ENCODE measurements at places on chromosomes 13 and 19.

DNA sequence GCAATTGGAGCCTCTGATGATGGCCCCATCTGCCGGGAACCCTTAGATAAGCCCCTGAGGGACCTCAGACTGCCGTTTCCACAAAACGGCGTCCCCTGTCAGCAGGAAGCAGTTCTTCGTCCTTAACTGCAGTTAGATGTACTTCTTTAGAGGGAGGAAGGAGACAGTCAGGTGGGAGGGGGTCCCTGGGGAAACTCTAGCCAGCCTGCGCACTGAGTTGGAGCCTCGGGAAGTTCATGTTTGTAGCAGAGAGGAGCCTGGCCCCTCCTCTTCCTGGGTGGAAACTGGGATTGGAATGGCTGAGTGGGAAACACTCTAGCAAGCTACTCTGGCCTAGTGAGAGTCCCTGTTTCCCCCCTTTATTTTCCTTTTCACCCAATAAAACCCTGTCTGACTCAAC lies 612.4 kb downstream of the PCDH9 start:
- H3K4me1 ChIP-seq: no peaks in the 10 kb centered on the region
- no peak for DNase-seq
- H3K4me3 ChIP-seq: no peak overlapping the region
- H3K27ac ChIP-seq: no peak overlapping the region
- H3K27me3 ChIP-seq: no peaks in the 10 kb centered on the region

DNA sequence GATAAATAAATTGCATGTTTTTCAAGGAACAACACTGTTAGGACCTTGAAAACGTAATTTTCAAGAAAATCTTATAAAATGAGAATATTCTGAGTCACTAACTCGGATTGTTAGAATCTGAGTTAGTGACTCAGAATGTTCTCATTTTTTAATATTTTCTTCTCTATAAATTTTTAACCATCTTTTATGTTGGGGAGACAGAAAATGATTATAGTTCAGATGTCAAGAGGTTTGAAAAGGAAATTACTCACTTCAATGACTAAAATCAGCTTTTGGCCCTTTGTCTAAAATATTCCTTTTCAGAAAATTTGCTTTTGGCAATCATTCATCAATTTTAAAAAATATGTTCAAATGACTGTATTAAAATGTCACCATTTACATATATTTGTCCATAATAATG lies 264.2 kb upstream of the EDNRB start:
- no peaks in the 10 kb centered on the region for H3K27me3 ChIP-seq
- DNase-seq: no peak
- H3K4me1 ChIP-seq: no peaks in the 10 kb centered on the region
- no peak overlapping the region for H3K4me3 ChIP-seq
- no peaks in the 10 kb centered on the region for H3K36me3 ChIP-seq

DNA sequence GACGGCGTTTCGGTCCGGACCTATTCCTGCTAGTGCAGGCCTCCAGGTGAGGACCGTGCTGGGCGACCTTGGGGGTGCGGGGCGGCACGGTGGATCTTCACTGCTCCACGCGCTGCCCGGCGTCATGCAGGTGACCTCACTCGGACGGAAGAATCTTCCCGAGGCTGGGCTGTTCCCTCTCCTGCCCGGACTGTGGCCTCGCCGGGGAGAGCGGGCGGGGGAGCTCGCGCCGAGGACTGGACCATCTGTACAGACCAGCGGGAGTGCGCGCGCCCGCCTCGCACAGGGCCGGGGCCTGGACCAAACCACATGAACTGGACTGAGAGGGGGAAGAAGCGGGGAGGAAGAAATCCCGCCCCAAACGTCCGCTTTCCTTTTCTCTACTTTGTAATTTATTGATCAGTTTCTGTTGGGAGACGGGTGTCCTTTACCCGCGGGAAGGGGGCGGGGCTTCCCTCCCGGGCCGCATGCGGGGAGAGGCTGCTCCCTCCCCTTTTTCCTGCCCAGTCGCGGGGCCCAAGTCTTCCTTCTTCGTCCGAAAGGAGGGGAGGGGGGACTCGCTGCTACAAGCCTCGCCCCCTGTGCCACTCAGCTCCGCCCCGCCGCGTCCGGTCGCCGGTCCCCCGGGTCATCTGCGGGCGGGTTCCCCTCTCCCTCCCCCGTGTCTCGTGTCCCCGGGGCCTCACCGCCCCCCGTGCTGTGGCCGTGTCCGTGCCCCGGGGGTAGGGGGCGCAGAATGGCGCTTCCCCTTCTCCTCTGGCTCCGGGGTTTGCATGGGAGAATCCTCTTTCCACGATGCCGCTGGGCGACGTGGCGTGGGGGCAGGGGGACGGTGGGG lies 4.9 kb downstream of the HRC start:
- peak; percentile 88 for DNase-seq
- peaks cover 42% of the 10 kb centered on the region for H3K4me1 ChIP-seq
- no peaks in the 10 kb centered on the region for H3K36me3 ChIP-seq
- H3K4me3 ChIP-seq: peak overlapping the region; percentile 23
- peak overlapping the region; percentile 78 for H3K27ac ChIP-seq
- H3K27me3 ChIP-seq: no peaks in the 10 kb centered on the region

DNA sequence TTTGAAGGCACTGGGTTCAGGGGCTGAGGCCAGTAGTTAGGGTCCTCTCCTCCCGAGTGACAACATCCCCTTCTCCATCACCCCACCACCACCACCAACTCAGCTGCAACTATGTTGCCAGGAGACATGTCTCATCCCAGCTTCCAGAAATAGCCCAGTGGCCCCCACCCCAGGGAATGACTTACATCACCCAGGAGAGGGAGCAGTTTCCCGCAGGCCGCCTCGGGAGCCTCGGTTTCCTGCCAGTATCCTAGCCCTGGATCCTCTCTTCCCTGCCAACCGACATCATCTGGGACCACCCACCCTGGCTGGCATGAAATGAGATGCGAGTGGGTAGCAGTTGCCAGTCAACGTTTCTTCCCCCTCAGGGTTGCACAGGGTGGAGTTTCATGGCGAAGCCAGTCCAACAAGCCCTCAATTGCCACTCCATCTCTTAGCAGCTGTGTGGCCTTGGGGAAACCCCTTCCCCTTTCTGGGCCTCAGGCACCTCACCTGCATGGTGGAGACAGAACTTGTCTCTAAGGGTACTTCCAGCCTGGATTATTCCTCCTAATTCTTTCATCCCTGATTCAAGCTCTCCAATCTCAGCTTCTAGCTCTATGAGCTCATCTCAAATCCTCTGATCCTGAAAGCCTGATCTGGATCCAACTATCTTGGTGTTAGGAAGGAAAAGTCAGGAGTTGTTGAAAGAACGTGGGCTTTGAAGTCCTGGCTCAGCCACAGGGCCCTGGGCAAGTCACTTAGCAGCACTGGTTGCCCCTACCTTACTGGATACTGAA lies 3.9 kb upstream of the GSK3A start:
- no peaks in the 10 kb centered on the region for H3K27me3 ChIP-seq
- H3K36me3 ChIP-seq: no peaks in the 10 kb centered on the region
- DNase-seq: peak; percentile 74
- H3K4me1 ChIP-seq: peaks cover 46% of the 10 kb centered on the region
- no peak overlapping the region for H3K4me3 ChIP-seq
- peak overlapping the region; percentile 33 for H3K27ac ChIP-seq

DNA sequence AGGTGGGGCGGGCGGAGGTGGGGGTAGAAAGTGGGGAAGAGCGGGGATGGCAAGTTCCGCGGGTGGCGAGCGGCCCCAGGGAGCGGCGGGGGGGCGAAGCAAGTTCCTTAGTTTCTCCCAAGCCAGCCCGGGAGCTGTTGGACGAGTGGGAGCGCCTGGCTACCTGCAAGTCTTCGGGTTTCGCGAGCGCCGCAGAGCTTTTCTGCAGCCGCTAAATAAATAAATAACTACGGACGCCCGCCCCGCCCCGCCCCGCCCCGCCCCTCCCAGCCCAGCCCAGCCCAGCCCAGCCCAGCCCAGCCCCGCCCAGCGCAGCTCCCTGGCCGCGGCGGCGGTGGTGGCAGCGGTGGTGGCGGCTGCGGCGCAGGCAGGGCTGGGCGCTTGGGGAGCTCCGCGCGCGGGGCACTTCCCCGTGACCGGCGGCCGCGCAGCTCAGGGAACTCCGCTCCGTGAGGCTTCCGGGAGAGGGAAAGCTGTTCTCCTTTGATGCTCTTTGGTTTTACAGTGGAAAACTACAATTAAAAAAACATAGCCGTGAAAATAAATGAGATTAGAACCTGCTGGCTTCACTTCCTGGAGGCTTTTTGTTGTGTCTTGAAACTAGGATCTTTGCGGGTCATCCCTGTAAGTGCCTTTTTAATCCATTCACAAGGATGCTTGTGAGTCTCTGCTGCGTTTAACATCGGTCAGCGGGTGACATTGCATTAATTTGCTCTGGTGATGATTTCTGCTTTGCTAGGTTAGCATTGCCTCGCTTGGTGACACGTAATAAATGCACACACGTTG lies at the start of gene UBE2L5:
Gene UBE2L5 (plus strand): TSS at position 440 of the 786 bp plus-strand sequence. CDS start 5,498 bp downstream, outside the sequence.
- H3K4me1 ChIP-seq: peaks cover 8% of the 10 kb centered on the region
- no peaks in the 10 kb centered on the region for H3K27me3 ChIP-seq
- H3K27ac ChIP-seq: peak within 1 kb of the TSS; percentile 89
- DNase-seq: peak; percentile 77
- H3K36me3 ChIP-seq: no peaks in the 10 kb centered on the region

DNA sequence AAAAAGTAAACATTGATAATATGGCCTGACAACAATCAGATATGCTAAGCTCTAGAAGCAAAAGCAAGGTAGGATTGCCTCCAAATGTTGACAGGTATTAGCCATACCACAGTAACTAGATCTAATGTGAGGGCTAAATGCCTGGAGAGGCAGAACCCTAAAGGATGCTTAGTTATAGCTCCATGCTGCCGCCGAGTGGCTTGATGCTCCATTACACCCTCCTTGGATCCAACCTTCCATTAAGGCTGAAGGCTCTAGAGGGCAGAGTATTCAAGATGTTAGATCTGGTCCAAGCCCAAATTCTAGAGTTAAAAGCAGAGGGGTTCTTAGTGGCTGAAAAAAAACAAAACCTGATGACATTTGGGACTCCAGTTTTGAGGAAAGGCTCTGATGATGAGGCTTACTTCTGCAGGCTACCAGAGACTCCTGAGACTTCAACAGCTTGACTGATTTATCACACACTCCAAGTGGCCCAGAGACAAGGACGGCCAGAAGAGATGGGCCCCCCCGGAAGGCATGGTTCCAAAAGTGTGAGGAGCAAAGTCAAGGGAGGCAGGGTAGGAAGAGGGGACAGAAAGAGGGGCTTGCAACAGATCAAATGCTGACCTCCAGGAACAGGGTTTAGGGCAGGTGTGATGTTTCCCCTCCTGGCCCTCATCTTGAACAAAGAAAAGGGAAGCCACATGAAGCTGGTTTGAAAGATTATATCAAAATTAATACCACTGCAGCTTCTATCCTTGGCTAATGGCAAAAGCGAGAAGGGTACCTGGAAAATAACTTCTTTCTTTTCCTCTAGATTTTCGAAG lies 21.9 kb upstream of the CPB2 start:
- no peaks in the 10 kb centered on the region for H3K36me3 ChIP-seq
- no peak overlapping the region for H3K4me3 ChIP-seq
- H3K27ac ChIP-seq: no peak overlapping the region
- peaks cover 13% of the 10 kb centered on the region for H3K4me1 ChIP-seq
- H3K27me3 ChIP-seq: no peaks in the 10 kb centered on the region

- no peaks in the 10 kb centered on the region for H3K36me3 ChIP-seq
- H3K4me3 ChIP-seq: no peak overlapping the region
- no peaks in the 10 kb centered on the region for H3K27me3 ChIP-seq
Observed at GRCh38 chr13:110109910-110110309, 197.0 kb downstream of the COL4A1 start.

DNA sequence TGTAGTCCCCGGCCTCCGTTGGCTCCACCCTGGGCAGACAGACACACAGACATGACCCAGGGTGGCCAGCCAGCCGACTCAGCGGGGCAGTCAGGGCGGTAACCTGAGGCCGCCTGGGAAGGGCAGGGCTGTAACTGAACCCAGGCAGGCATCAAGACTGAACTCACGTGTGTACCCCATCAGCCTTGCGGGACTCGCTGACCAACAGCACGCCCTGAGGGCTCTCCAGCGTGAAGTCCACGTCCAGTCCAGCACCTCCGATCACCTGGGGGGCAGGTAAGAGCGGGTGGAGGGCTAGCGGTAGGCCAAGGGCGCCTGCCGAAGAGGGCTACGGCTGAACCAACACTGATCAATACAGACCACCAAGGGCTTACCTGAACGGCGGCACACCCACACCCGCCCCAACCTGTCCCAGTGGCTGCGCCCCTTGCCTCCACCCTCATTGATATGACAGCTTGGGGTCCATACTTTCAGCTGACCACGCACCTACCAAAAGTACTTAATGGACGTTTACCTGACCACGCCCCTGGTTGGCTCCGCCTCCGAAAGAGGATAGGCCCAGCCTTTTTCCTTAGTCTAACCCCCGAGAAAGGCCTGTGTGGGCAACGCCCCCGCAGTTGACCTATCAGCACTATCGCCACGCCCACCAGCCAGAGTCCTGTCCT lies 791 bp downstream of the TMED1 start:
- H3K27me3 ChIP-seq: no peaks in the 10 kb centered on the region
- peak; percentile 24 for DNase-seq
- H3K36me3 ChIP-seq: peaks cover 12% of the 10 kb centered on the region
- peak overlapping the region; percentile 99 for H3K27ac ChIP-seq
- H3K4me1 ChIP-seq: peaks cover 35% of the 10 kb centered on the region
- H3K4me3 ChIP-seq: no peak overlapping the region

DNA sequence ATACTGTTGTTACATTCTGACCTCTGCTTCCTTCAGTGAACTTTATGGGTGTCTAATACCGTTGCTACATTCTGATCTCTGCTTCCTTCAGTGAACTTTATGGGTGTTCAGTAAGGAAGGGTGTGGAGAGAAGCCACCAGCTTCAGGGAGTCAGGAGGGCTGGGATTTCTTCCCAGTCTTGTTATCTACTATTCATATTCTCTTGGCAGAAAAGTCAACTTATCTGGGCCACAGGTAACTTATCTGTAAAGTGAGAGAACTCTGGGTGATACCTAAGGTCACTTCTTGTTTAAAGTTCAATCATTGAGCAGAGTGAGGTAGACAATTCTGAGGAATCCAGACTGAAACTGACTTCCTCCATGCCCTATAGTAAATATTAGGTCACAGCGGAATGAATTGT lies 71.2 kb upstream of the STK24 start:
- no peak for DNase-seq
- peaks cover 35% of the 10 kb centered on the region for H3K4me1 ChIP-seq
- H3K27me3 ChIP-seq: no peaks in the 10 kb centered on the region
- H3K27ac ChIP-seq: peak overlapping the region; percentile 46
- no peak overlapping the region for H3K4me3 ChIP-seq

DNA sequence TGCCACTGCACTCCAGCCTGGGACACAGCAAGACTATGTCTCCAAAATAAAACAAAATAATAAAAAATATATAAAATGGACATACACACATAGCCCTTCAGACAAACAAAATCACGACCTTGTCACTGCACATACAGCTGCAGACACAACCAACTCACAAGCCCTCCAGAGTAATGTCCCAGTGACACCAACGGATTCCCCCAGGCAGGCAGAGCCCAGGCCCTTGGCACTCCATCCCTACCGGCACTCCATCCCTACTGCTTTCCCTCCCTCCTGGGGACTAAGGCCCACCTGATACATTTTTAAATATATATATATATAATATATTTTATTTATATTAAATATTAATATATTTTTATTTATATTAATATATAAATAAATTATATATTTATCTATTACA lies 18.5 kb downstream of the ZNF101 start:
- no peak overlapping the region for H3K4me3 ChIP-seq
- H3K27ac ChIP-seq: no peak overlapping the region
- H3K27me3 ChIP-seq: no peaks in the 10 kb centered on the region
- DNase-seq: no peak
- H3K36me3 ChIP-seq: no peaks in the 10 kb centered on the region
